GM23248 (cell line): ENCODE measurements at places on chromosomes 5 and 9. TPM values are rescaled to one million over a fixed set of nuclear protein-coding genes. Genes with fewer than 3 reads are reported as not detected.

- DNase-seq: no peak
These were observed 24.8 kb downstream of the SARDH start for GRCh38 chr9:133713150-133713959.

The CMYA5 gene
- polyA plus RNA-seq: 0.36 and 0.37 TPM in 2 replicates

GRCh38 chr5:96333391-96333790 lies 99.7 kb downstream of the PCSK1 start:
- DNase-seq: no peak

- no peak for DNase-seq
These were observed 551.3 kb downstream of the PDE4D start for GRCh38 chr5:59342181-59342580.

The PROB1 gene
- polyA plus RNA-seq: 0.55 and 0.63 TPM in 2 replicates

GRCh38 chr5:124644138-124644537 lies 102.3 kb downstream of the ZNF608 start:
- DNase-seq: peak; percentile 48
